ENCODE measurements at places on chromosomes 13 and 19.
A peak's percentile ranks its signal among the peaks of the same experiment; 100 is the strongest.

DNA sequence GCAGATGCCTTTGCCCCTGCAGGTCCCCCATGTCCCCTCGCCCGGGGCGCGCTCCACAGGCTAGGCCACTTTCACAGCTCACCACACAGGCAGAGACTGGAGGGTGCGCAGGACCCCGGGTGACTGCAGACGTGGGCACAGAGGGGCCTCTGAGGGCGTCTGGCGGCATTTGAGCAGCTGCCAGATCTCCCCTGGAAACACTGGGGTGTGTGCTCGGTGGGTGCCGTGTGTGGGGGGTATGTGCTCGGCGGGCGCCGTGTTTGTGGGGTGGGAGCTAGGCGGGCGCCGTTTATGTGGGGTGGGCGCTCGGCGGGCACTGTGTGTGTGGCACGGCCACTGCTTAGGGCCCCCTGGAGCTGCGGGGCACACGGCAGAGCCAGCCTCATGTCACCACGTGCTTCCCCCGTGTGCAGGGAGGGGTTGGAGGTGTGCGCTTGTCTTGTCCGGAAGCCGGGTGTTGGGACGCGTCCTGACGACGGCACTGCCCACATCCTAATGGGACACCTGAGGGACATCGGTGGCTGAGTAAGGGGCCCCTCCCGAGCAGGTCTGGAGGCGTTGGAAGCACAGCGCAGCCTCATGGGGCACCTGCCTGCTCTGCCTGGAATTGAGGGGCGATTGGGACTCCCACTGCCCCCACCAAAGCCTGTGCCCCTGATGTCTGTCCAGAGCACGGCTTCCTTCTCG, 16.7 kb downstream of the CSNK1G2 start:
- DNase-seq: no peak

DNA sequence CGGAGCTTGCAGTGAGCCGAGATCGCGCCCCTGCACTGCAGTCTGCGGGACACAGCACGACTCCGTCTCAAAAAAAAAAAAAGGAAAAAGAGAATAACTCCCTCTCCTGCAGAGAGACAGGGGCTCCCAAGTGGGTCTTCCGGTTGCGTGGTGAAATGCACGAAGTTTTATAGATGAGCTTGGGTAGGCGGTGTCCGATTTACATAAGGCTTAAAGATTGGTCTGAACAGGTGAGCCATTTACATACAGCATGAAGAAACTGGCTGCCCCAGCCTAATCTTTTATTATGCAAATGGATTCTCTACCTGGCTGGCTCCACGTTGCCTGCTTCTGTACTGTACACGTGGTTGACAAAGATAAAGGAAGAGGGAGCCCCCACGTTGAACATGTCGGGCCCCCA, 19.5 kb downstream of the ADGRE2 start:
- no peak for DNase-seq

- no peak for DNase-seq
Measured at GRCh38 chr13:107941345-107942029, 273.8 kb downstream of the LIG4 start.

GRCh38 chr13:44218501-44219240, 155.0 kb upstream of the SERP2 start:
- no peak for DNase-seq

DNA sequence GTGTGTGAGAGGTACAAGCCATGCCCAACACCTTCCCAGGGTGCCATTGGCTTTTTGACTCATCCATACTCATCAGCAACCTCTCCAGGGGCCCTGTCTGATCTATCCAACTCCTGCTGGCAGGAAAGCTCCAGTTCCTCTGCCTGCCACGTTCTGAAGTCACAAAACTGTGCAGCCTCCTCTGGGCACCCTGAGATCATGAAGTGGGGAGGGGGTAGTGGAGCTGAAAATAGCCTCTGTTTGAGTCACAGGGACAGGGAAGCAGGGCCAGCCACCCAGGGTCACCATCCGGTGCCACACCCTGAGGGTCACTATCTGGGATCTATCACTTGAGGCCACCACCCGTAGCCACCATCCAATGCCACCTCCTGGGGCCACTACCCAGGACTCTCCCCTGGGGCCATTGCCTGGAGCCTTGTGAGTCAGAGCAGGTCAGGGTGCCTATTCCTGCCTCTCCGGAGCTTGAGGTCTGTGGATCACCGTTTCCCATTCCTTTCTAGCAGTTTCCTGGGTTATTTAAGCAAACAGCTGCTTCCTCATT, 172.1 kb downstream of the NUFIP1 start:
- no peak for DNase-seq

- no peak for DNase-seq
Measured at GRCh38 chr19:32165750-32166149, 179.7 kb upstream of the ZNF507 start.

GRCh38 chr13:112171570-112171965, 104.6 kb downstream of the SOX1 start:
- no peak for DNase-seq

GRCh38 chr19:35822579-35822978, 9.9 kb upstream of the PRODH2 start:
- DNase-seq: peak; percentile 63

DNA sequence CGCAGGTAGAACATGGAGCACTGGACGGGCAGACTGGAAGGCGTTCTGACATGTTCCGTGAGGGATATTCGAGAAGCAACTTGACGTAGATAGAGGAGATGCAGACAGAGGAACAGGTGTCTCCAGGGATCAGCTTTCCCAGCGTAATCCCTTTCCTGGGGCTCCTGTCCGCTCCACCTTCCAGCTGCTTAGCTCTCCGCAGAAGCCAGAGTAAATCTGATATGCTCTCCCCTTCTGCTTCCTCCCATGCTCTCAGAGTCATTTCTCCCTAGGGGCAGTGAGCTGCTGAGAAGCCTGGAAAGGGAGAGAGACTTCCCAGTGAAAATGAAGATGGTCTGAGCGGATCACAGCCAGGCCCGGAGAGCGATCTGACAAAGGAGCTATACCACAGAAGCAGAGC, 23.0 kb upstream of the OLFM4 start:
- no peak for DNase-seq

DNA sequence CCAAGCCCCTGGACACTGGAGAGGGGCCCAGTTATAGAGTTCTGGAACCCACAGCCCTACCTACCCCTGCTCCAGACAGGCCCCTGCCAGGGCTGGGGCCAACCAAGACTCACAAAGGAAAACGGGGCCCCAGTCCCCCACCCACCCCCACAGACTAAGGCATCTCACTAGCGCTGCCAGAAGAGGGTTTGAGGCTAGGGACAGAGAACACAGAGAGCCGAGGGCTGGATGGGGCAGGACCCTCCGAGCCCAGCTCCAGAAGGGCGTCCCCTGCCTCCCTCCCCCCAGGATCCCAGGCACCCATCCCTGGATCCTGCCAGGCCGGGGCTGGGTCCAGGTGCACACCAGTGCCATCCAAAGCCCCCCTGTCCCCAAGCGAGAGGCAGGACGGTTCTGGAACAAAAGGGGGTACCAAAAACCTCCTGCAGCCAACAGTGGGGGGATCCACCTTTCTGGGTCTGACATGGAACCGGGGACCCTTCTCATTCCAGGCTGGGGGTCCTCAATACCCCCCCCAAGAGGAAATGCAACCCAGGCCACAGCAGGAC, 4.4 kb upstream of the REXO1 start:
- DNase-seq: no peak

- no peak for DNase-seq
Measured at GRCh38 chr19:30202060-30202600, 170.1 kb upstream of the ZNF536 start.

GRCh38 chr19:47176627-47177090, 46.0 kb downstream of the SAE1 start:
- DNase-seq: no peak

DNA sequence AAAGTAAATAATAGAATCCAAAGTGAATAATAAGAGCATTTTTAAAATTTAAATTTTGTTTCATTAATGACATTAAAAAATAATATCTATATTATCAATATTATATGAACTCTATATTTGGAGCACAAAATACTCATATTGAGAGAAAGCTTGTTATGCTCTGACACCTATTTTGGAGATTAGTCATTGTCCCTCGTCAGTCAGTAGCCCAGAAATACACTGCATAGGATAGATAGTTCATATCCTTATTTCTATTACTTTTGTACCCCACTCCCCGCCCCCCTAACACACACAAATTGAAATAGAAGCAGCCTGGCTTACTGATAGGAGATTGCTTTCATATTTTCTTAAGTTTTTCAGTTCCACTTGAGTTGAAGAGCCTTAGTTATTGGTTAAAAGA, 652.8 kb downstream of the PCDH9 start:
- no peak for DNase-seq

DNA sequence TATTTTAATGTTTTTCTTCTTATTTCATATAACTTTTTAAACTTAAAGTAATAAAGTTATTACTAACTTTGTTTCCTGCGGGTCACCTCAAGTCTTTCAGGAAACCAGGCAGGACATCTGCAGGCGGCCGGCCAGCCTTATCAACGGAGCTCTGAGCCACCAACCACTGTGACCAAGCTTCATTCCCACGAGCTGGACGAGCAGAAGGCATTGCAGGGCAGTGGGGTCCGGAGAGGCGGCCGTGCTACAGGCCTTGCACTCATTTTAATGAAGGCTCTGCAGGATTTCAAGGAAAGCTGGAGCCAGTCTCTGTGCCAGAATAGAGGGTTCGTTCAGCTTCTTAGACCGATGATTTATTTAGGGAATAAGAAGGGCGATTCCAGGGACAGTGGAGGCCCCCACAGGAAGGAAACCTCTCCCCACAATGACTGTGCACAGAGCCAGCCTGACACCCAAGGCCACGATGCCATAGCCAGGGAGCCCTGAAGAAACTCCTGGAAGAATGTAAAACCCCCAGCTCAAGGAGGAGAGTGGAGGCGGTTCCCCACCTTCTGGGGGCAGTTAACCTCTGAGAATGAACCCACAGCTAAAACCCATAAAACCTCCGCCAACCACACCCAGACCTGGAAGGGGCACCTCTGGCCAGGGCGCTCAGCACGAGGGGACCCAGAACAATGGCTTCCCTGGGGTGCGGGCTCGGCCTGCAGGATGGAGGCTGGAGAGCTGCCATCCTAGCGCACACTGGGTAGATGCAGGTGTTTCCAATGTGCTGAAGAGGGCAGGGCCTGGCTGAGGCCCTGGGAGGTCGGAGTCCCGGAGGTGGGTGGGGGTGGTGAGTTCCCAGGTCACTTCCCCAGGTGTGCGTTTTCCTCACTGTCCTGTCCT, 75.0 kb downstream of the RASA3 start:
- DNase-seq: no peak

DNA sequence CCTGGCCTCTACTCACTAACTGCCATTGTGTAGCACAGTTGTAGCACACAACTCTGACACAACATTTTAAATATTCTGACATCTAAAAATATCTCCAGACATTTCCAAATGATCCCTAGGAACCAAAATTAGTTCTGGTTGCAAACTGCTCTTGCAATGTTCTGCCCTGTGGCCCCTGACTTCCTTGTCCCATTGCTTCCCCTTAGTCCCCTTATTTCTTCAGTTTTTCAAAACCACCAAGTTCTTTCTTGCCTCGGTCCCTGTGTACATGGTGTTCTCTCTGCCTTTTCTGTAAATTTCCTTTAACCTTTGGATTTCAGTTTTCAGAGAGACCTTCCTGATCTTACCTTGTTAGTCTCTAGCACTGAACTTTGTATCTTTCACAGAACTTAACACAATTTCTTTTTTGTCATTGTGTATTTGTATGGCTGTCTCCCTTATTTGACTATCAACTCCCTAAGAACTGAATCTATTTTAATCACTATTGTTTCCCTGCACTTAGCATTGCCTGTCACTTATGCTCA, 87.6 kb upstream of the MLNR start:
- DNase-seq: no peak

DNA sequence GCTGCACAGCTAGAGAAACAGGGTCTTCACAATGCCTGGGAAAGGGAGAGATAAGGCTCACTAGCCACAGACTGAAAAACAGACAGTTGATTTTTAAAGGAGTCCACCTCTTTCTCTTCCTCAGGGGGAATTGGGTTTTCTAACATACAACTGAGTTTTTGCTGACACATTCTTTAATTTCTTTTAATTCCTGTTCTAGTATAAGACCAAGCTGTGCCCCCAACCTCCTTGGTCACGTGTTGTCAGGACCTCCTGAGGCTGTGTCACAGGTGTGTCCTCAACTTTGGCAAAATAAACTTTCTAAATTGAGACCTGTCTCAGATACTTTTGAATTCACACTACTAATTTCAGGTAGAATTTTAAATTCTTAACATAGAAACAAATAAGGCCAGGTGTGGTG, 12.1 kb upstream of the ZNF492 start:
- peak; percentile 81 for DNase-seq
